NCI-H1092 (cell line): ENCODE measurements at places on chromosomes 16 and 17.

GRCh38 chr17:33202021-33202420, 91.1 kb downstream of the ASIC2 start:
- DNase-seq, result no peak

DNA sequence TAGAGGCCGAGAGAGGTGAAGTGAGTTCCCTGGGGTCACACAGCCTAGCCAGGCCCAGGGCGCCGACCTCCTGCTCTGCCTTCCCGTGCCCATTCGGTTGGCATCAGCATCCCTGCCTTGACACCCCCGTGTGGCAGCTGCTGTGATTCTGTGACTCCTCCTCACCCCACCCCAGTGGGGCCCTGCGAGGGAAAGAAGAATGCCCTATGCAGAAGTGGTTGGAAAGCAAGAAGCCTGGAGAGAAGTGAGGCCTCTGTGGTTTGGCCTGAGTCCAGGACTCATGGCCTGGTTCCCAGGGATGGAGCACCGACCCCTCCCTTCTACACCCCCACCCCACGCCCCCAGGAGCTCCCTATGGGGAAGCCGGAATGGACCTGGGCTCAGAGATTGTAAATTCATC, 296.2 kb downstream of the SEC14L1 start:
- peak; percentile 54 for DNase-seq

DNA sequence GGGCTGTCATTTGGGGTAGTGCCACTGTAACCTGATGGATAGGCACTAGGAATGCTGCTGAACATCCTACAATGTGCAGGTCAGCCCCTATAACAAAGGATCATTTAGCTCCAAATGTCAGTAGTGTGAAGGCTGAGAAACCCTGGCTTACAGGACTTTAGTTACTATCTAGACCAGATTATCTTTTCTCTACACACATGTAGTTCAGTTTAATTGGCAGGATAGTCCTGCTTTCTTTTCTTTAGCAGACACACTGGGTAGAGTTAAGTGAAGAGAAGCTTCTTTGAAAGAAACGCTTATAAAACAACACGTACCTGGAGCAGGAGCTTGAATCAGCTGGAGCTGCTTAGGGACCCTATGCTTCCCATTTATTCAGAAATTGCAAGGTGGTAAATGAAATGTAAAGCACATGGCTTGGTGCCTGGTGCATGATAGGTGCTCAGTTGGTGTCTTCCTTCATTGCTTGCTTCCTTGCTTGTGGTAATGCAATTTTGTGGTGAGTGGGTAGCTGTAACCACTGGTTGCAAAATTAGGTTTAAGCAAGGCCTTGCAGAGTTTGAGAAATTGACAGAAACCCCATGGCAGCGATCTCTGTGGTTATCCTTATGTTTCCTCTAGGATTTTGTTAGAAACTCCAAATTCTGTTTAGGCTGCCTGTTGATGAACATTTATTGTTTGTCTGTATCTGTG, 9.4 kb downstream of the METTL9 start:
- no peak for DNase-seq

DNA sequence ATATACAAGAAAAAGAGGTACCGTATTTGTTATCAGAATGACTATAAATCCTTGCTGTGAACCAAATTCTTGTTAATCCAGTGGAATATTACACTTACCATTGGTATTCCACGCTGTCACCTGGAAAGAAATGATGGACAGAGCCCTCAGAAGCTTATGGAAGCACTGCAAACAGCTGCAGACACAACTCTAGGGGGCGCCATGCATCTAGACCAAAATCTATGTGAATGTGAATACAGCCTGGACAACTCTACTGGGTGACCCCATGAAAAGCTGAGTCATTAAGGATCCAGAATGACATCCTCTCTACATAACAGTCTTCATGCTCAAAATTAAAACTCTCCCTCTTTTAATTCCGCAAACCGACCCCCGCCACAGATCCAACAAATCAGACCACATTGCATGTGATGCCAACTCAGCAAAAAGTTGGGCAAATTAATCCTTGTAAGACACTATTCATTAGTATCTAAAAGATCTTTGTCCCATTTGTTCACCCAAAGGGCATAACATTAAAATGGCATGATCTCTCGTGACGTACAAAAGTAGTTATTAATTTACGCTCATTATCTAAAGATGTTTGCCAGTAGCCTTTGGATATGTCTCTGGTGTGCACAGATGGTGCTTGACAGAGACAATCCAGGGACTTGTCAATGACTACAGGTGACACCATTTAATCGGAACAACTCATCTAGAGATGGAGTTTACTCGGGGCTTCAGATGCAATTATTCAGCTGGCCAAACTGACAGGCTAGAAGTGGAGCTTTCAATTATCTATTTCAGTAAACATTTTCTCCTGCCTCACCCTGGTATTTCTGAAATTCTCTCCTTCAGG, 552.7 kb upstream of the PSMD7 start:
- DNase-seq, result peak; percentile 5

DNA sequence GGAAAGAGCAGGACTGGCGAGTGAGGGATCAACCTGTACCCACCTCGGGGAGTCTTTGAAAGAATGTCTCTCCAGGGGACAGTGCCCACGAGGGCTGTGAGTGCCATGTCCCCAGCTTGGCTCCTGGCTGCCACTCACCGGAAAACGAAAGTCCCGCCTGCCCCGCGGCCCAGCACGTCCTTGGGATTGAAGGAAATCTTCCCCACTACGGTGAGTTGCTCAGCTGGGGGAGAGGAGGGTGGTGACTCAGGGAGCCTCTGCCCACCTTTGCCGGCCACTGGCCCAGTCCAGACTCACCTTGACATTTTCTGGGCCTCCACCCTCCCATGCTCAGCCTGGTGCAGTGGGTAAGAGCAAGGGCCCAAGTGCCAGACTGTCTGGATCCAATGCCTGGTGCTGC, 17.1 kb downstream of the PLK1 start:
- DNase-seq, result no peak

GRCh38 chr17:14337596-14338079, 36.8 kb downstream of the HS3ST3B1 start:
- no peak for DNase-seq

- DNase-seq, result no peak
These were observed 317.2 kb downstream of the C16orf95 start for GRCh38 chr16:87000001-87000400.

DNA sequence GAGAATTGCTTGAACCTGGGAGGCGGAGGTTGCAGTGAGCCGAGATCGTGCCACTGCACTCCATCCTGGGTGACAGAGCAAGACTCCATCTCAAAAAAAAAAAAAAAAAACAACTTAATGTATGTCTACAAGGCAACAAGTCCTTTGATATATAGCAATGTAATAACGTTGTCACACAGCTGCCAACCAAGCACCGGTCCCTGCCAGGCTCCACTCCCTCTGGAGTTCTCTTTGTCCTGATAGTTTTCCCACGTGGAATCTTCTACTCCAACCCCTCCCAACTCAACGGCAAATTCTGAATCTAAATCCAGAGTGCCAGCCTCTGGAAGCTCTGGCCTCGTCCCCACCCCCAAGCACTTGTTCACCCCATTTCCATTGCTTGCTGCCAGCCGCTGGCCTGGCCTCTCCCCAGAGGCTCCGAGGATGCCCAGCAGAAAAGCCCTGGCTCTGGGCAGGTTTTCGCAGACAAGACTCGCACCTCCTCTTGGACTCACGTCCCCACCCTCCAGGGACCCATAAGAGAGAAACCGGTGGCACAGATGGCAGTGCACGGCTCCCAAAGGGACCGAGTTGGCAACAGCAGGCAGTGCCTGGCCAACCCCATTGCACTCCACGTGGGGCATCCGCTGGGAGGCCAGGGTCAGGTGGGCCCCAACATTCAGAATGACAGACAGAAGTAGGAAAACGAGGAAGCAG, 15.9 kb upstream of the CBX2 start:
- DNase-seq, result no peak

DNA sequence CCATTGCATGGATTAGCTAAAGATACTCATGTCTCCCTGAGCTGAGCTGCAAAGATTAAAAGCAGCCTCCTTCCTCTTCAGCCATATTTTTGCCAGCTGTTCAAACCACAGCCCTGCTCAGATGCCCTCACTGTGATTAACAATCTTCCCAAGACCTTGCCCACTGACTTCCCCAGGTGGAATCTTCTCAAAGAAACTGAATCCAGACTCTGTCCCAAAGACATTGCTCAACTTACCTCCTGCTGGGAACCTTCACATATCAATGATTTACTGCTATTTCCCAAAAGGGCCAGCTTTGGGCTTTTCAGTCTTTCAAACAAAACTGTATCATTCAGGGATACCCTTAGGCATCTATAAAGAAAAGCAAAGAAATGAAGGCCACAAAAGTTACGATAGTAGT, 9.2 kb downstream of the C17orf67 start:
- no peak for DNase-seq

GRCh38 chr16:72142476-72142875, 29.5 kb downstream of the PMFBP1 start:
- no peak for DNase-seq

DNA sequence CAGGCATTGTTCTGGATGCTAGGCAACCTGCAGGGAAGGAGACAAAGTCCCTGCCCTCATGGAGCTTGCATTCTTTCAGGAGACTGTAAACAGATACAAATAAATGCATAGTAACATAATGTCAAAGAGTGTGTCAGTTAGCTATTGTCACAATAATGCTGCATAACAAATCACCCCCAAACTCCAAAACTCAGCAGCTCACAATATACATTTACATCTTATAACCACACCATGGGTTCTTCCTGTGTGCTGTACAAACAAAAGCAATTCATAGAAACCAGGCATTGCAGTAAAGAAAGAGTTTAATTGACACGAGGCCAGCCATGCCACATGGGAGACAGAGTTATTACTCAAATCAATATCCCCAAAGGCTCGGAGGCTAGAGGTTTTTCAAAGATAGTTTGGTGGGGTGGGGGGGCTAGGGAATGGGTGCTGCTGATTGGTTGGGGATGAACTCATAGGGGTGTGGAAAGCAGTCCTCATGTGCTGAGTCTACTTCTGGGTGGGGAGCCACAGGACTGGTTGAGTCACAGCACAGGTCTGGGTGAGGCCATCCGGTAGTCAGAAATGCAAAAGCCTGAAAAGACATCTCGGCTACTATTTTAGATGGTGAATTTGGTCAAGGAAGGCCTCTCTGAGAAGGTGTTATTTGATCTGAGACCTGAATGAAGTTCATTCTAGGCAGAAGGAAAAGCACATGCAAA, 79.0 kb downstream of the GPRC5B start:
- DNase-seq, result no peak

DNA sequence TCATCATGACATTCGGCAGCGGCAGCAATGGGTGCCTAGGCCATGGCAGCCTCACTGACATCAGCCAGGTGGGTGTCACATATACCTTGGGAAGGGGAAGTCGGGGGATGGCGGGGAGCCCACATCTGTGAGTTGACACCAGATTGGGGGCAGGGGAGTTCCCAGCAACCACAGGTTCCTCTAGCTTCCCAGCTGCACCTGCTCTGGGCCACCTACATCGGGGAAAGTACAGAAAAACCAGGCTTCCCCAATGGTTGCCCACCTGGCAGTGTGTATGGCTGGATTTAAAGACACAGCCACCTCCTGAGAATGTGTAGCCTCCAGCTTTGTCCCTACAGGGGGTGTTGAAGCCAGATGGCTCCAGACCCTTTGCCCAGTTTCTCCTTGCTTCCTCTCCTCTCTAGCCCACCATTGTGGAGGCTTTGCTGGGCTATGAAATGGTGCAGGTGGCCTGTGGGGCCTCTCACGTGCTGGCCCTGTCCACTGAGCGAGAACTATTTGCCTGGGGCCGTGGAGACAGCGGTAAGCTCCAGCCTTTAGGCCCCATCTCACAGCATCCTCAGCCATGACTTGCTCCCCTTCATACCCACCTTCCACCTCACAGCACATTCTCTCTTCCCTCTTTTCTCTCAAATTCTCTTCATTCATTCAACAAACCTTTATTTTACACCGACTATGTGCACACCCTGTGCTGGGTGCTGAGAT, 5.0 kb upstream of the TRAF4 start:
- DNase-seq, result no peak

DNA sequence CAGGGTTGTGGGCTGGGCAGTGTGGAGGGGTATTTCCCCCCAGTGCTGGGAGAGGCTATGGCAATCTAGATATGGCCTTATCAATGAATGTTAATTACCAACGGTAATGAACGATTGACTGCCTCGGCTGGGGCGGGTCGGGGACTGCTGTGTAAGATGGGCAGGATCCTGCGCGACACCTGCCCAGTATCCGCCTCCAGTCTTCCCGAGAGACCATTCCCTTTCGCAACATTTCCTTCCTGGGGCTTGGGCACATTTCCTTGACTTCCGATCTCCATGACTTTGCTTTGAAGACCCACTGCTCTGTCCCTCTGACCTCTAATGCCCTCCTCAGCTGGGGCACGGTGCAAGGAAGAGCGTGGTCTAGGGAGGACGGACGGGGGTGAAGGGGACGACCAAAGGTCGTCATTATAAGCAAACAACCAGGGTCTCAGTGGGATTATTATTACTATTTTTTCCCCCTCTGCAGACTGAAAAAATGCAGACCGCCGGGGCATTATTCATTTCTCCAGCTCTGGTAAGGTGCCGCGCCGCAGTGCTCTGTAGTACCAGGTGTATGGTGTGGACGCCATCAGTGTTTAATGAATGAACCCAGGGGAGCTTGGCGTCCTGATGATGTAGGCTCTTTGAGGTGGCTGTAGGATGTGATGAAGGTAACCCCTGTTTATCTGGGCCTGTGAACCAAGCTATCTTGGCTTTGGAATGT, 506 bp downstream of the ATP5MC1 start:
- DNase-seq, result no peak
